ENCODE measurements at places on chromosomes 4 and X.
A peak's percentile ranks its signal among the peaks of the same experiment; 100 is the strongest.

- no peak for DNase-seq
Measured at GRCh38 chrX:12843061-12843667, 23.7 kb upstream of the TLR7 start.

DNA sequence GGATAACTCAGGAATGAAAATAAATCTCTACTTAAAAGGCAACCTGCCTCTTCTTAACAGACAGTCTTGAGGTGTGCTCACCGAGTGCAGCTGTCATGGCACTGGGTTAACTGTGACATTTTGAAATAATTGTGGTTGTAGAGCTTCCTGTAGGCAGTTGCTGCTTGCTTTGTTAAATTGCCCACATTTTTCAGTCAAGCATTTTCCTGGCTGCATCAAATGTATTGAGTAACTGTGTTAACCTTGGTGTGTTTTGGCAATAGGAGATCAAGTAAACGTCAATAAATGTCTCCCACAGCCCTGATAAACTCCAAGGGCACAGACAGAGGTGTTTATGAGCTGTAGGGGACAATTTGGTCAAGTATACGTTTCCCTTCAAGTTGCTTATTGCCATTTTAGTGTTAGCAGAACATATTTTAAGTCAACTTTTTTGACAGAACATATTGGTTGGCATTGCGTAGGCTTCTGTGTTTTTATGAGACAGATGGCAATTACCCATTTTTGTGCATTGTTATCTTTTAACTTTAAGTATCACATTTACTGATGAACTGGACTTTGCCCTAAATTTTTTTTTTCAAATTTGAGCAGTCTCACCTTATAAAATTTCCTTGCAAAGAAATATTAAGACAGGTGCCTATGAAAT is 527.4 kb downstream of the C4orf33 start:
- DNase-seq, result no peak

DNA sequence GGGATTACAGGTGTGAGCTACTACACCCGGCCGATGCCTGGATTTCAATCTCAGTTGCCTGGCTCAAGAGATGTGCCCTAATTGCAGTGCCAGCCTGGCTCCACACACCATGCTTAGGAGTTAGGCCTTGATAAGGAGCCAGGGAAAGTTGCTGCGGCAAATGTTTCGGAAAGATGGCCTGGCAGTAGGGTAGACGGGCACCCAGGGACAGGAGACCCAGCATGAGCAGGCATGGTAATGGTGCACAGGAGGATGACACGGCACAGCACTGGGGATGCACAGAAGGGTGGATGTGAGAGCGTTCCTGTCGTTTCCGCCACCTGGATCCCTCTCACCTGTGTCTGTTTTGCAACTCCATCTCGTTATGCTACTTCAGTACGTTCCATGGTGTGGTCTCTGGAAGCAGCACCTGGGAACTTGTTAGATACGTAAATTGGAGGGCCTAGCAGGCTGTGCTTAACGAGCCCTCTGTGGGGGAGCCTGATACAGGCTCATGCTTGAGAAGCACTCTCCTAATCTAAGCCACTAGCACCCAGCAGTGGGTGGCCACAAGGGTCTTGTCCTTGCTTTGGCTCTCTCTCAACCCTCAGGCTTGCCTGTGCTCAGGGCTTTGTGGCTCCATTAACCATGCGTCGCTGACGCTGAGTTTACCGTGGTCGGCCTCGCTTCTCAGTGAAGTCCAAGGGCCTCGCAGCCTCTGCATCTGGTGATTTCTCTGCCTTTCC is 20.3 kb downstream of the RNF4 start:
- DNase-seq, result no peak

- DNase-seq, result no peak
Measured at GRCh38 chr4:169603312-169603711, 9.1 kb downstream of the NEK1 start.

DNA sequence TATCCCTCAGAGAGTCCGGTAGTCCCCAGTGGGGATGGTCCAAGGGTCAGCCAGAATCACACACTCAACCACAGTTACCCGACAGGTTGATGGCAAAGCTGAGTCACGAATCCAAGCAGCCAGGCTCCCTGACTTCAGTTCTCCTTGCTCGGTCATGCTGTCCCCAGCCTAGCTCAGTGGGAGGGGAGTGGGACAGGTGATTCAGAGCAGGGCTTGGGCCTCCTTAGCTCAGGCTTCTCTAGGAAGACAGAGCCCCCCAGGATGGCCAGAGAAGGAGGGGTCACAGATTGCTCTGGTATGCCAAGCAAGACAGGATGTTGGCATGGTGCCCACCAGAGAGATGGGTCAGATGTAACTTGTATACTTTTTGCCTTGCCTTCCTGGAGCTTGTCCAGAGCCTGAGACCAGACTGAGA is 66.5 kb downstream of the EFNB1 start:
- DNase-seq, result peak; percentile 18

DNA sequence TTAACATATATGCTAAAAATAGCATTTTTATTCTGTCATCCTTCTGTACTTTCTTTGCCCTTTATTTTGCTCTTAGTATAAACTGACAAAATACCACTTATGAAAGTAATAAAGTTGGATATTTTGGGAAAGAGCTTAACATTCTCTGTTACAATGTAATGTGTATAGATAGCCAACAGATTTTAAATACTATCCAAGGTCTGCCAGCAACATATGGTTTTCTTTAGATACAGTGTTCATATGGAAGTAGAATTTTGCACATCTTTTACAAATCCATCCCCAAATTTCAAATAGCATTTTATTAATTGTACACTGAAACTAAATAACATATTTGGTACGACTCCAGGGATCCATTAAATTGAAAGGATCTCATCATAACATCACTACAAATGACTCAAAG is 268.6 kb upstream of the PCDH18 start:
- DNase-seq, result no peak

- DNase-seq, result no peak
Measured at GRCh38 chr4:122914292-122914904, 8.0 kb downstream of the NUDT6 start.

GRCh38 chrX:39309018-39309635 is 507.9 kb downstream of the MID1IP1 start:
- DNase-seq, result peak; percentile 11

DNA sequence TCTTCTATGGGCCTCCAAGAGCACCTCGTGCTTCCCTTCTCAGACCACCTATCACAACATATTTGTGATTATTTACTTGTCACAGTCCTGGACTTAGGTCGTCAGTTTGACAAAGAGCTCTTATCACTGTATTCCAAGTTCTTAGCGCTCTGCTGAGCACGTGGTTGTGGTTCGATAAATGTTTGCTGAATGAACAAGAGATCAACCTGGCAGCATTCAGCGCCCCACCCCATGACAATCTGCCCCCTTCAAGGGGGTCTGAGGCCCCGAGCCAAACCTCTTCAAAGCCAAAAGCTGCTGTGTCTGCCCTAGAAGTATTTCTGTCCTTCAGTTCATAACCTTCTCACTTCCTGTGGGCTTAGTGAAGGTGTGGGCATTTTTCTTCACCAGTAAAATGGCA is 15.0 kb downstream of the RPS4X start:
- DNase-seq, result no peak

GRCh38 chr4:179095585-179096221 is 1653.5 kb upstream of the AGA start:
- DNase-seq, result no peak

DNA sequence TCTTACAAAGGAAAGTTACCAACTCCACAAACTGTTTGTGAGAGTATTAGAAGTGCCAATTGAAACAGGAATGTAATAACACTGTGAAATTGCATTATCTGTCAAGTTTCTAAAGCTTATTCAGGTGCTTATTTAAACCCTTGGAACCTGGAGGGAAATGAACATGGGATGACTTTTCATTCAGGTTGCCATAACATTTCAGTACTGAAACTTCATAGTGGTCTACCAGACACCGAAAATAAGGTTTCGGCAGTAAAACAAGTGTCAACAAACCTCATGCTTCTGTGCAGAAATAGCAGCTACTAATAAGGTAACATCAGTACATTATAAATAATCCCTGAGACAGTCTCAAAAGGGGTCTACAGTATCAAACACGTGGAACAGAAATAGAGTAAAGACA is 890.7 kb upstream of the INTU start:
- no peak for DNase-seq

GRCh38 chr4:54695337-54695736 is 37.6 kb downstream of the KIT start:
- DNase-seq, result no peak

GRCh38 chrX:79556800-79557199 is 189.7 kb upstream of the ITM2A start:
- DNase-seq, result no peak

DNA sequence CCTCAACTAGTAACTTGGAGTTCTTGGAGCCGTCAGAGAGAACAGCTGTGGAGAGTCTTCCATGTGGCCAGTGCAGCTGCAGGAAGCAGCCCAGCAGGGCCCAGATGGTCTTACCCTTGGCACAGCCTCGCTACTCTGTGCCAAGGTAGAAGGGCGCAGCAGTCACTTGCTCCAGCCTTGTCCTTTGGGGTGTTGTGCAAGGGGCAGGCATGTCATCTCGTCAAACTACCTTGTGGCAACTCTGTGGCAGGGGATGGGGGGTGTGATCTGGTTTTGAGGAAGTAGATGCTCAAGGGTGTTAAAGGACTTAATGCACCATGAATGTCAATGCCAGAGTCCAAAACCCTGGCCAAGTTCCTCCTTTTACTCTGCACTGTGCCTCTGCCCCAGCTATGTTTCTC is 34.2 kb upstream of the TBC1D14 start:
- no peak for DNase-seq

DNA sequence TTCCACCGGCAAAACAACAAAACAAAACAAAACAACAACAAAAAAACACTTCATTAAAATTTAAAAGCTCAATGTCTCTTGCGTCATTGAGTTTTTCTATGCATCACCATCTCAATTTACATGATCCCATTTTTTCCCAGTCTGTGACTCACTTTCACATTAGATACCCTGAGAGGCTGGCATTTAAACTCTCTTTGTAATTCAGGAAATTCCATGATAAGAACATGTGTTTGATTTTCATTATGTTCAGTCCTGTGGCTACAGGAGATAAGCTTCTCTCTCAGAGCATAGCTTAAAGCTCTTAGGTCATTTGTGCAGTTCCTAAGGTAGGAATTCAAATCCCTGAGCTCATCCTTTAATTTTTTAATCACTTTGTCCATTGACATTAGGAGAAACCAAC is 104.6 kb downstream of the NBDY start:
- no peak for DNase-seq

GRCh38 chr4:15031993-15032675 is 29.9 kb downstream of the CPEB2 start:
- no peak for DNase-seq

- no peak for DNase-seq
Measured at GRCh38 chr4:176839656-176840055, 46.9 kb upstream of the VEGFC start.

GRCh38 chr4:8689741-8690140 is 97.2 kb downstream of the CPZ start:
- peak; percentile 6 for DNase-seq

- DNase-seq, result no peak
Measured at GRCh38 chr4:7358100-7358735, 76.5 kb downstream of the PSAPL1 start.

GRCh38 chr4:17504081-17504480 is 7.8 kb downstream of the QDPR start:
- no peak for DNase-seq

GRCh38 chrX:73812256-73812655 is 249.3 kb downstream of the CHIC1 start:
- no peak for DNase-seq

DNA sequence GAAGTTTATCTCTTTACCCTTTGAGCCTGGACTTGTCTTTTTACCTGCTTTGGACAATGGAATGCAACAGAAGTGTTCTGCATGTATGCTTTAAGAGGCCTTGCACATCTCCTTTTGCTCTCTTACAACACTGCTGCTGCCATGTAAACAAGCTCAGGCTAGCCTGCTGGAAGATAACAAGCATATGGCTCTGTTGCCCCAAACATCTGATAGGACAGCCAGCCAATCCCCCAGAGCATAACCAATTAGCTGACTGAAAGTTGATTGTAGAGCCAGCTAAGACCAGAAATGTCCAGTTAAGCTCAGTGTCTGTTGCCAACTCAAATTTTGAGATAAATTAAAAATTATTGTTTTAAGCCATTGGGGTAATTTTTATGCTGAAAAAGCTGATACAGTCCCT is 510.6 kb upstream of the CNKSR2 start:
- DNase-seq, result no peak

DNA sequence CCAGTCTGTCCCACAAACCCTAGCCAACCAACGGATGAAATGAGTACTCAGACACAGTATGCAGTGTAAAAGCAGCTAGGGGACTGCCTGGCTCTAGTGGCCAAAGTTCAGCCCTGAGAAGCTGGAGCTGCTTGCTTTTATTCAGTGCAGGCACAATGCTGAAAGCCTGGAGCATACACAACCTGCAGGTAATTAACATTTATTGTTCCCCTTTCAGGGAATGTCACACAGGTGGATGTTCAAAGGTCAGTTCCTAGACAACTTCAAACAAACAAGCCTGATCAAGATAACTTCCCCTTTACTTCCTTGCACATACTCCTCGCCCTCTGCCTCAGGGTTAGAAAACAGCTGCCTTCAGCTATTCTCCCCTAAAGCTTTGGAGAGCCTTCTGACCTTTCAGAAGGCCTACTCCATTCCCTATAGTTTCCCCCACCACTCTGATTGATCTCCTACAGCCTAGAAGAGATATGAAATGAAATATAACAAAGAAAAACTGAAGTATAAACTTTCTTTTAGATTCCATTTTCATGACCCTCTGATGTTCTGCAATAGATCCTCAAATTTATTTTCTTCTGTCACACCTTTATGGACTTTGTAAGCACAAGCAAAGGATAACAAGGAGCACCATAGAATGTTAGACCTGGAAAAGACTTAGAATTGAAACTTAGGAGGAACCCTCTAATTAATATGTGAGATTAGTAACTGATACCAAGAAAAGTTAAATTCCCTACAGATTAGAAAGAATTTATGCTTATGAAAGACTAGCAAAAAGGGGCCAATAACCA is 6.8 kb upstream of the DCAF8L1 start:
- DNase-seq, result no peak

DNA sequence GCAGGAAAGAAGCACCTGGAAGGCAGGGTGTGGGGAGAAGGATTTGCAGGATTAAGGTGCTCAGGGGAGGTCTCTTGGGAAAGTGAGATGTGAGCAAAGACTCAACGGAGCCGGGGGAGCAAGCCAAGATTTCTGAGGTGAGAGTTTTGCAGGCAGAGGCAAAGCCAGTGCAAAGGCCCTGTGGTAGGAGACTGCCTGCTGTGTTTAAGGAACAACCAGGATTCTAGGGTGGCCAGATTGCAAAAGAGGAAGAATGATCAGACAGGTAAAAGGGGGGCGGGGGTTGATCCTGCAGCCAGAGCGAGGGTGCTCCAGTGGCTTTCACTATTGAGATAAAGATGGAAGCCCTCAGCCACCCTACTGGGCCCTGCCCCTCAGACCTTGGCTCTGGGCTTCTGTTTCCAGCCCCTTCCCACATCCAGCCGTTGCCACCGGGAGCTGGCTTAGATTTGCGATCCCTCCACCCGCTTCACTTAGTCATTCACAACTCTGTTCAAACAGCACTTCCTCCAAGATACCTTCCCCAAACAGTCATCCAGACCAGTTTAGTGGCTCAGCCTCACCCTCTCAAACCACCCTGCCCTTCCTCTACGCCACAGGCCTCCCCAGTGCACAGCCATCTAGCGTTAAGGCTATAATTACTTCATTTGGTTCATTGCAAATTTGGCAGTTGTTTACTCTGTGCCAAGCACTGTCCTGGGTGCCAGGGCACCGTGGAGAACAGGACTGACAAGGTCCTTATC is 23.3 kb upstream of the BCOR start:
- DNase-seq, result no peak

GRCh38 chr4:159141193-159141592 is 38.3 kb downstream of the RAPGEF2 start:
- DNase-seq, result no peak

Data from tibial nerve (tissue), 4 donors.